ENCODE measurements at places on chromosomes 16 and 17. TPM values are rescaled to one million over a fixed set of nuclear protein-coding genes. Genes with fewer than 3 reads are reported as not detected.

DNA sequence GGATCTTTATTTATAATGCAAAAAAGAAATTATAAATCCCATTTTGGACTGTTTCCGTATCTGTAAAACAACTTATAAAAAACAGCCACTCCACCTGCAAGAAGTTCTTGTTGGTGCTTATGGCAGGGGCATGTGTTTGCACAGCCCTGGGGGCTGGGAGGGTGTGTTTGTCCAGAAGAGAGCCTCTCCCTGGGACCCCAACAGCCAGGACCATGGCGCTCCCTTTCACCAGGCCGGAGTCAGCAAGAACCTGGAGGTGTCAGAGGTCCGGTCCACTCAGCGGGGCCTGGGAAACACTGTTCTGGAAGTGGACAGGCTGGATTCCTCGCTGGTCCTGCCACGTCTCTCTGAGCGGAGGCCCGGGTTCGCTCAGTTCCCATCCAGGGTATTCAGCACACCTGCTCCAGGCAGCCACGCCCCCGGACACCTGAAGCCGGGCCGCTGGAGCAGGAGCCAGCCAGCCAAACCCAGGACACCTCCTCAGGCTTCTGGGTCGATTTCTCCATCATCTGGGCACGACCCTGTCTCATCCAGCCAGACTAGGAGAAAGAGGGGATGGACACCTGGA, 18.9 kb upstream of the GINS2 start:
- no peak for DNase-seq

The CRISPLD2 gene
- total RNA-seq, result 259 TPM

The P2RX5 gene
- 2.0 TPM for total RNA-seq

GRCh38 chr16:84724606-84725309, 25.0 kb downstream of the USP10 start:
- DNase-seq, result no peak

DNA sequence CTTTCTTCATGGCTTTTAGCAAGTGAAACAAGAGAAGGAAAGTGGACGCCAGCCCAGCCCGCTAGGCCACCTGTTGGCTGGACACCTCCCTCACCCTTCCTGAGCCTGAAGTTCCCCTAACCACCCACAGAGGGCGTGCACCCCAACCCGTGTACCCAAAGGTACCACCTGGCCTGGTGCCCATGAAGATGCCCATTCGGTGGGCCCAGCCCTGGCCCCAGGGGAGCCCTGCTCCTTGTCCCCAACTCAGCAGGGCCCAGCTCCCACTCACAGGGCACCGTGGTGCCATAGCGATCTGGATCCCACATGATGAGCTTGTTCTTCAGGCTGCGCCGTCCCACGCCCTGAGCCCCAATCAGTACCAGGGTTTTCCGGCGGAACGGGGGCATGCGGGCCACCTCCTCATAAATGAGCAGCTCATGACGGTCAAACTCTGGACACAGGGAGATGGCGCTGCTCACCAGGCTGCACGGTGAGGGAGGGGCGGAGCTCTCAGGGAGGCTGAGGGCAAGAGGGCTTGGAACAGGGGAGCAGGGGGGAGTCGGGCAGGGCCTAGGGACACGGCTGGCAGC, 26.8 kb downstream of the MPP2 start:
- DNase-seq, result no peak

DNA sequence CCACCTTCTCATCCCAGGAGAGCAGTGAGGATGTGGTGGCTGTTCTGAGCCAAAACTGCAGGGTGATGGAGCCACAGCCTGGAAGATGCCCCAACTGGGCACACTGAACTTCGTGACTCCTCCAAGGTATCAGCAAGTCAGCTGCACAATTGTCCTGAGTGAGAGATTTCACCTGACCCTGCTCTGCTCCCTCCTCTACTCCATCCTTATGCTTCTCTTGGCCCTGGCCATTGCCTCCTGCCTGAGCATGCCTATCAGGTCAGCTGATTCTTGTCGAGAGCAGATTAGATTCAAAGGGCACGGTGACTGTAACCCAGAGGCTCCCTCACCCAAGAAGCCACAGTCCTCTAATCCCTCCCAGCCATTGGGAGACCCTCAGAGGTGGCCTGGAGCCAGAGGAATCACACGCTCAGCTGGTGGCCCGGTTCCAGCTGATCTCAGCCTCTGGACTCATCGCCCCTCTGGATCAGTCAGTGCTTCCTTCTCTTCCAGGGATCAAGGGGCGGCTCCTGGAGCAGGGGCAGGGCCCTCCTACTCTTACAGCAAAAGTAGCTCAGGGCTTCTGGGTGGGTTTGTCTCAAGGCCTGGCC, 7.0 kb upstream of the CYB561 start:
- DNase-seq, result no peak

GRCh38 chr17:82444284-82444893, 6.2 kb downstream of the CYBC1 start:
- no peak for DNase-seq

DNA sequence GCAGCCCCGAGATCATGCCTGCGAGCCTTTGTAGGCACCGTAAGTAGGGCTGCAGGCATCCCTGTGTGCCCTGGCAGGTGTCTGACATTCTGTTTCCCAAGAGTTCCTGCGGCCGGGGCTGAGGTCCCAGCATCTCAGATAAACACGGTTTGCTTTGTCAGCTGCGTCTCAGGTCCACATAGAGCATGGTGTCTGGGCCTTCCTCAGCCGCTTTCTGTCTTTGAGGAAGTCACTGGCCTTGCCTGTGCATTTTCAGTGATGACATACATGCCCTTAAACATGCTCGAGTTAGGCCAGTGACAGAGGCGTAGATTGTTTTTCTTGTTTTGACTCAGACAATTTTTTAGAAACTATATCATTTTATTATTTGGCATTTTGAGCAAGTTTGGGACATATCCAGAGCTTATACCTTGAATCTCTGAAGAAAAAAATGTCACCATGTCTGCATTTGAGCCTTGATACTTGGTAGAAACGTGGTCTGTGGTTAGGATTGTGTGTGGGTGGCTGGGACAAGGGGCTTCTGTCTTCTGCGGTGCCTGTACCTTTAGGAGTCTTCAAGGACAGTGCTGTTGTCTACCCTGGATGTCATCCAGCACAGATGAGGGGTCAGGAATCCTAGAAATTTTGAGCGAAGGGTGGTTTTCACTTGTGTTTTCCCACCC, 105.8 kb downstream of the SNX29 start:
- peak; percentile 78 for DNase-seq

DNA sequence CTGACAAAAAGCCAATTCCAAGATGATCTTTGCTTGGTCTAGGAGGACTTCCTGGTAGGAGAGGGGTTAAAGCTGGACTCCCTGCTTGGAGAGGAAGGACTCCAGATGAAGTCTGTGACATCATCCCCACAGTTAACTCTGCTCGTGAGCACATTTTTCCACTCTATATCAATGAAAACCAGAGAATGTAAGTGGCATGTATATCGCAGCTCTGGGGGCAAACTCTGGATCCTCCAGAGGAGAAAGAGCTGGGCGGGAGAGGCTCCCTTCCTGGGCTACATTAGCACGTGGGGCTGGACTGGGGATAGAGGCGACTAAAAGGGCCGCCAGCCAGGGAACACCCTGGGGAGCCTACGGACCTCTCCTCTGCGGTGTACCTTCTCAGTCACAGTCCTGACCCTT, 34.1 kb downstream of the HIC1 start:
- no peak for DNase-seq

GRCh38 chr17:27651411-27652345, 20.7 kb downstream of the LGALS9 start:
- DNase-seq, result peak; percentile 90

All from posterior vena cava (tissue), 2 donors.